NCI-H774 (cell line): ENCODE measurements at places on chromosomes 3 and 15.
A peak's percentile ranks its signal among the peaks of the same experiment; 100 is the strongest.

DNA sequence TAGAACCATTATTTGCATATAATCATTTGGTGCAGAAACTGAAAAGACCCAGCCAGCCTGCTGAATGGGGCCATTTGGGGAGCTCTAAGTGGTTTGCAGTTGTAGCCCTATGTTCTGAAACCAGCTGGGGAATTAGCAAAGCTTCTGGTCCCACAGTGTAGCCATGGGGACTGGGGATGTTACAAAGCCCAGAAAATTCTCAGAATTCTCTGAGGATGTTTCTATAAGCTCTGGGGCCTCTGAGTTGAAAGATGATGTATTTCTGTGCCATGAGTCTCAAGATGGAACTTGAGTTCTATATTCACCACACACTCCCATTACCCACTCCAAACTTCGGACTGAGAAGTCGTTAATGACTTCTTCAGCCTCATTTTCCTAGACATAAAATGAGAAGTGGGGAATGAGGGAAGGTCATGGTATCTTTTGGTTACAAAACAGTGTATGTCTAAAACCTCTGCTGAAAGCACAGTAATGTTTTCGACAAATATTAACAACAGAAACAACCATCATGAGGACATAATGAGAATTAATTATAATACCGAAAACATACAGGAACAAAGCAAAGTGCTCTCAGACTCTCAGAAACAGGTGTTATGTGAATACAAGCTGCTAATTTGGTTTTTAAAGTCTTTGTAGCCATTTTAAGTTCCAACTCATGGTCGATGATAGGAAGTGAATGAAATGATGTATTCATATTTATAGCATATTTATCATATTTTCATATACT lies 89.4 kb downstream of the RFTN1 start:
- no peak for DNase-seq

DNA sequence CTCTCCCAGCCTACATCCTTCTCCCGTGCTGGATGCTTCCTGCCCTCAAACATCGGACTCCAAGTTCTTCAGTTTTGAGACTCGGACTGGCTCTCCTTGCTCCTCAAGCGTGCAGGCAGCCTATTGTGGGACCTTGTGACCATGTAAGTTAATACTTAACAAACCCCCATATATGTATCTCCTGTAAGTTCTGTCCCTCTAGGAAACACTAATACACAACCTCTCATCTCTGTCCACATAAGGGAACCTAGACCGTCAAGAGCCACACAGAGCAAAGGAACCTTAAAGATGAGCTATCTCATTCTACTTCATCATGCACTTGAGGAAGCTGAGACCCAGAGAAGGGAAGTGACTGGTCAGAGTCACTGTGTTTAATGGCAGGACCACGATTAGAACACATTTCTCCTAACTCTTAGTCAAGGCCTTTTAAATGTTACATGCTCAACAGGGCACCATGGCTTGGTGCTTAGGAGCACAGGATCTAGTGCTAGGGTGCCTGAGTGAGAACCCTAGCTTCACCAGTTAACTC lies 50.3 kb downstream of the NPTN start:
- no peak for DNase-seq

- no peak for DNase-seq
These were observed 14.7 kb upstream of the DLL4 start for GRCh38 chr15:40914486-40914885.

DNA sequence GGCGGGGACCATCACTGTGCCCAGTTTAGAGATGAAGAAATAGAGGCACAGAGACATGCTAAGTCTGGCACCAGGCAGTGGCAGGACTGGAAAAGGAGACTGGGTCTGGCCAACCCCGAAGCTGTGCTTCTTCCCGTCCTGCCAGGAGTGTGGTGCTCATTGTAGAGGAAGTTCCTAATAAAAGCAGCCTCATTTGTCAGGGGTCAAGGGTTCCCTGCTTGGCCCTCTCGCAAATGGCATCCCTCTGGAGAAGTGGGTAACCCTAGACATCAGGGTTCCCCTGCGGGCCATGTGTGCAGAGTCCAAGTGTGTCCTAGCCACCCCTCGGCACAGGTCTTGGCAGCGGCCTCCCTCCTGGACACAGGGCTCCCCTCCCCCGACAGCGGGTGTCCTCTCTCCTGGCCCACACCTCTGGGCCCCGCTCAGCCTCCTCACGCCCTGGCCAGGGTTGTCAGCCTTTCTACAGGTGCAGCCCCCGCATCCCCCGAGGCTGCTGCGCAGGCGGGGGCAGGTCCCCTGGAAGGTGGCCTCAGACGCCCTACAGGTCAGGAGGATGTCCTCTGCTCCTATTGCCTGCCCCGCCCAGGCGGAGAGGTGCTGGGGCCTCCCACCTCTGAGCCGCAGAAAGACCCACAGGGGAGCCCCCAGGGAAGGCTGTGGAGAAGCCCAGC lies 61.8 kb upstream of the PRR20G start:
- no peak for DNase-seq

- no peak for DNase-seq
These were observed 161.4 kb upstream of the POU1F1 start for GRCh38 chr3:87437765-87438164.

DNA sequence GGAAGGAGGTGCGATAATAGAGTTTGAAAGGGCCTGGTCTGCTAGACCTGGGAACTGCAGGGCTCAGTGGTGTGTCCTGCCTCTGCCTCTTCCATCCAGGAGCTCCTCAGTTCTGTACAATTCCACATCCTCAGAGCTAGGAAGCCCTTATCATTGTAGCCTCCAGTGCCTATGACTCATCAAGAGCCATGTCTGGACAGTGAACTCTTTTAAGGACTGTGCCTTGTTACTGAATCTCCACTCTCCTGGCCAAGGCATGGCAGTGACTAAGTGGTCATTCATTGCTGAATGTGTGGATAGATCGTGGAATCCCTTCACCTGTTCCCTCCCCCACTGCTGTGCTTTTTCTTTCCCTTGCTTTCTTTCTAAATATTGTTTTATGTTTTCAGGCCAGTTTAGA lies 2.9 kb downstream of the TIMP4 start:
- DNase-seq = no peak

DNA sequence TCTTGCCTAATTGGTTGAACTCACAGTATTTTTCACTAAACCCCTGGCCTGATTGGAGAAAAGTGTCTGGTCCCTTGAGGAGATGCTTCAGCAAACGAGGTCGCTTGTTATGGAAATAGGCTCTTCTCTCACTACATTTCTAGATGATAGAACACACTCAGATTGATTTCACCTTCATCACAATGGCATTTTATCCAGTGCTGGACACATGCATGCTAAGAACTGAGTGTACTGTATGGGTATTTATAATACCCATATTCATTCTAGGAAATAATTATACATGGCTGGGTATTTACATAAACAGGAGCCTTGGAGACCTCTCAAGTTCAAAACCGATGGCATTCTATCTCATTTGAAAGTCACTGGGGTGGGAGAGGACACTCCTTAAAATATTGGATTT lies 444.9 kb downstream of the LPP start:
- DNase-seq = no peak

GRCh38 chr3:172776049-172776717 lies 25.7 kb downstream of the ECT2 start:
- DNase-seq = no peak

DNA sequence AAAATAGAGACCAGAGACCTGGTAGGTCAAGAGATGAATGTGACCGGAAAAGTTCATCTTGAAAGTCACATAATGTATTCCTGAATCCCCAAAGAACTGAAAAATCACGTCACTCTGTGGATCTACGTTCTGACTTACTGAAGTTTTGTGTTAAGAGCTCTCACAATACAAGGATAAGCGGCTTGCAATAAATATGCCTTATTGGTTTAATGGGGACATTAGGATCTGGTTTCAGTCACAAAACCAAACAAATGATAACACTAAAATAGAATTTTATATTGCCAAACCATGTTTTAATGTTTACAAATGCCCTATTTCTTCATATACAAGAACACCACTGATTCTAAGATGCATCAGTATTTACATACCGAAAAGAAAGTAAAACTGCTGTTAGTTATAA lies 164.2 kb downstream of the FMN1 start:
- DNase-seq = no peak

DNA sequence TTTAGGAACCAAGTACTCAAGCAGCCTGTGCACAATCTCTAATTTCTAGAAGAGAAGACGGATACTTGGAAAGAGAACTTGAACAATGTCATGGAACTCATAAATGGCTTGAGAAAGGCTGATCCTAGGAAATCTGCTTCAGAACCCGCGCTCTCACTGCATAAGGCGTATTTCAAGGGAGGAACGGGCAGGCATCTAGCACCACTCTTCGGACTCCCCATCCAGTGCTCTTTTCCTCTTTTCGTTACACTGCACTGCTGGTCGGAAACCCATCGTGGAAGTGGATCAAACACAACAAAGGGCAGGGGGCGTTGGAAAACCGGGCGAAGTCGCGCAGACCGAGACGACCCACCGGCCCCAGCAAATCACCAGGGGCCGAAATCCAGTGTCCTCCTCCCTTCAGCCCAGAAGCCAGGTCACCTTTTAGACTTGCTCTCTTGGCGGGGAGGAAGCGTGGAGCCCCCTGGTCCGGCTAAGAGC lies 539 bp upstream of the TLNRD1 start:
- no peak for DNase-seq

DNA sequence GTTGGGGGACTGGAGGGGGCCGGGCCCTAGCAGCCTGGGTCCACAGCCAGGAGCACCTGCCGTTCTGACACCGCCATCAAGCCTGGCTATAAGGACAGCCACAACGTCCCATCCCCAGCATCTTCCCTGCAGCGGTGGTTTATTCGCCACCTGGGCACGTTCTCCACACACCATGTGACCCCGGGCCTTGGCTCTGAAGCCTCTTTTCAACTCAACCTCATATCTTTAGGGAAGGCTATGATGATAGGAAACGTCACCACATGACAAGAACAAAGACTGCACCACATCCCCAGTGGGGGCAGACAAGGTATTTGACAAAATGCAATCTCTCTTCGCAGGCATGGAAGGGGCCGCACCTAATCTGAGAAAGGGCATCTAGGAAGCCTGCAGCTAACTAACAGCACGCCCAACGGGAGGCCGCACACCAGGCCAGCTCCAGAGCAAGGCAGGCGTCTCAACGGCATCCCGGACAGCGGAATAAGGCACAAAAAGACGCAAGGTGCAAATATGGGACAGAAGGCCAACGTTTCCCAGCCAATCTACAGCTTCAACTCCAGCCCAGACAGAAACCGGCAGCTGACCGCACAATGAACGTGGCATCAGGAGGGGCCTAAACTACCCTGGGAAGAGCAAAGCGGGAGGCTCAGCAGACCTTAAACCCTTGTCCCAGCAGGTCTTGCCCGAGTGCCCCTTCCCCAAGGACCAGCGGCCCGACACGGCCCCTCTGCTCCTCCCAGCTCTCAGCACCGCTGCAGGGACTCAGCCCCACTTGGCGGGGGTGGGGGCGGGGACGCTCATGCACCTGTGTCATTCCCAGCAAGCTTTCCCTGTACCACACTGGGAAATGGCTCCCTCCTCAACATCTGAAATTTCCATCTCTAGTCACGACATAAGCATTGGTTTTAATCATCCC lies 41.9 kb downstream of the NIPA2 start:
- no peak for DNase-seq

- DNase-seq = no peak
These were observed 29.2 kb downstream of the SEMA6D start for GRCh38 chr15:47746516-47746915.

- no peak for DNase-seq
These were observed 397.5 kb upstream of the ATP10A start for GRCh38 chr15:26260517-26261133.

DNA sequence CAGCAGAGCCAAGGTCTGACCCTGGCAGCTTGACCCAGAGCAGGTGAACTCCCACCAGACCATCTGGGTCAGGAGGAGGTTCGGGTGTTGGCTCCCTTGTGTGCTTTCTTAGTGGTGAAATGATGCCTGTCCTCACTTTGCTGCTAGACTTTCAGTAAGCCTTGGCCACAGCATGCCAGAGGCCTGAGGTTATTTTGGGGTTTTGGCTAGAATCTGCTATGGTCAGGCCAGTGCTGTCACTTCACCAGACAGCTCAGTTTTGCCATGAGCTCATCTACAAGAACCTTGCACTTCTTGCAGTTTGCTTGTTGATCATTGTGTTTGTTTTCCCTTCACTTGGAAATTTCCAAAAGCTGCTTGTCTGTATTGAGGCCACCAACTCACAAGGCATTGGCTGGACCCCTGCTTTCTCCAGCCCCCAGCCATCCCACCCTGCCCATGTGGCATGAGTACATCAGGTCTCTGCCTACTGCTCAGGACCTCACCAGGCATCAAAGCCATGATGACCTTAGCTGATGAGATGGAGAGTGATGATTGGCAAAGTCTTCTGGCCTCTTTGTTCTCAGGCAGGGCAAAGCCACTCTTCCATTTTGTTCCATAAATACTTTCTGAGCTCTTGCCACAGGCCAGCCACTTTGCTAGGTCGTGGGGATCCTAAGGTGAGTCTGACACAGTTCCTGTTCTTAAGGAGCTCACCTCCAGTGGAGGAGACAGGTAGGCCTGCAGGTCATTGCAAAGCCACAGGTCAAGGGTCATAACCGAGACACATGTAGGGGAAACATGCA lies 122.6 kb downstream of the ARNT2 start:
- no peak for DNase-seq

GRCh38 chr15:75650908-75651809 lies 3.4 kb downstream of the SNX33 start:
- DNase-seq = no peak

DNA sequence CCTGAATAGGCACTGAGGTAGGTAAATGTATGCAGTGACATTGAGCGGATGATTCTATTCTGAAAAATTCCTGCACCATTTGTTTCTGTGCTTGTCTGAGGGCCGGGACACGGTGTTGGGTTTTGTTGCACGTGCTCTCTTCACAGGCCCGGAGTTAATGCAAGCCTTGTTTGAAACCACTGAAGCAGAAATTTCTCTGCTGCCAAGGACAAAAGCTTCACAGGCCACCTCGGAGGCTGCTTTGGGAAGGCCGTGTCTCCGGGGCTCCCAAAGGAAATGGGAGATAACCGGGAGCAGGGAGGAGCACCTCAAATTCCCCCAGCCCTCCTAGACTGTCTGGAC lies 179.4 kb downstream of the OPA1 start:
- DNase-seq = no peak

DNA sequence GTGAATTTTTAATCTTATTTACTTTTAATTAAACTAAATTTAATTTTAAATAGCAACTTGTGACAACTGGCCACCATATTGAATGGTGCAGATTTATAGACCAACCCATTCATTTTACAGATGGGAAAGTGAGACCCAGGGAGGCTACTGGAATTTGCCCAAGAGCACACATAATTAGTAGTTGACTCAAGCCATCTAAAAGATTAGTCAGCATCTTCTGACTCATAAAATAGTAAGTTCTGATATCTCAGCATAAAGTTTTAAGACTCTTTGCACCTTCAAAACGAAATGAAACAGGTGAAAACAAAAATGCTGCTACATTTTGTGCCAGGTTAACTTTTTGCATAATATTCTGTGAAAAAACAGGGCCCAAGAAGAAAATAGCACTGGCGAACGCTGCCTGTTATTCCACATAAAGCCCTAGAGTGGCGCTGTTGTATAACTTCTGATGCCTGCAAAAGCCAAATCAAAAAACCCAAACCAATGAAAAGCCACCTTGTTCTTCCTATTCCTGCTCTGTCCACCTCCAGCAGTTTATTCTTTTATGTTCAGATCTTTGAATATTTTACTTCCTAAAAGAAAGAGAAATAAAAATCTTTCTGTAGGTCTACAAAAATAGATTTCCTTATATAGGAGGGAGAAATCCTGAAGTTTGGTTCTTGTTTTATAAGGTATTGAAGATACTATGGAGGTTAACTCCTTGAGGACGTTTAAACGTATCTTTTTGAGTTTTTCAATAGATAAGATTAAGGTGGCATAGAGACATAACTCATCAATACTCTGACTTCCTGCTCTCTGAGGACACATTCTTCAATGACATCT lies 62.8 kb downstream of the OTOL1 start:
- peak; percentile 57 for DNase-seq

GRCh38 chr3:71172189-71172588 lies 411.3 kb downstream of the FOXP1 start:
- no peak for DNase-seq
